ENCODE measurements at places on chromosomes 3 and 15. TPM values are rescaled to one million over a fixed set of nuclear protein-coding genes. Genes with fewer than 3 reads are reported as not detected.

SI gene
- total RNA-seq, result not detected

GOLGA8M gene
- 2.0 TPM for total RNA-seq

ITIH3 gene
- total RNA-seq, result 3.6 TPM

FOXB1 gene
- not detected for total RNA-seq

SLC28A1 gene
- not detected for total RNA-seq

CHRNA5 gene
- 2.5 TPM for total RNA-seq

MAP6D1 gene
- total RNA-seq, result 0.38 TPM

C2CD4B gene
- 4.2 TPM for total RNA-seq

FAM107A gene
- 9.2 TPM for total RNA-seq

GREM1 gene
- 2.2 TPM for total RNA-seq

DGKG gene
- total RNA-seq, result 7.6 TPM
